ENCODE measurements at places on chromosomes 1 and 21. TPM values are rescaled to one million over a fixed set of nuclear protein-coding genes. Genes with fewer than 3 reads are reported as not detected.

DNA sequence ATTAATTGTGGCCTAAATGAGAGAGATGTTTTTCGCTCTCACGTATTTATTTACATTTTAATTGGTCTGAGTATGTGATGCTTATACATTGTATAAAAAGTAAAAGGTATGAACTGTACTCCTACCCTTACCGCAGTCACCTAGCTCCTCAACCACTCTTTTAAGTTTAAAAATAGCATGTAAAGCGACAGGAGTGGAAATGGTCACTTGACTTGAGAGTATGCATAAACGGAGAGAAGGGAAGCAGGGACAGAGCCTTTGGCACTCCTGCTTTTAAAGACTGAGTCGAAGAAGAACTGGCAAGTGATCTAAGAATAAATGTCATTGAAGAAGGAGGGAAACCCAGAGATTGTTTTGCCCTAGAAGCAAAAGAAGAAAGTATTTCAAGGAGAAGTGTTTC lies 11.5 kb upstream of the DDX59 start:
- DNase-seq, result no peak

- no peak for DNase-seq
These were observed 4.4 kb upstream of the ACOT7 start for GRCh38 chr1:6397844-6398441.

OR2T2 gene
- not detected for total RNA-seq

ADAM30 gene
- not detected for total RNA-seq

PIK3C2B gene
- 61.0 TPM for total RNA-seq

GRCh38 chr1:62637392-62638105 lies 40.2 kb downstream of the ANGPTL3 start:
- no peak for DNase-seq

- no peak for DNase-seq
These were observed 249.3 kb downstream of the ZNF648 start for GRCh38 chr1:181812208-181812607.
